ENCODE measurements at places on chromosomes 6 and 20.

- DNase-seq = no peak
These were observed 43.2 kb upstream of the OGFRL1 start for GRCh38 chr6:71245265-71246049.

DNA sequence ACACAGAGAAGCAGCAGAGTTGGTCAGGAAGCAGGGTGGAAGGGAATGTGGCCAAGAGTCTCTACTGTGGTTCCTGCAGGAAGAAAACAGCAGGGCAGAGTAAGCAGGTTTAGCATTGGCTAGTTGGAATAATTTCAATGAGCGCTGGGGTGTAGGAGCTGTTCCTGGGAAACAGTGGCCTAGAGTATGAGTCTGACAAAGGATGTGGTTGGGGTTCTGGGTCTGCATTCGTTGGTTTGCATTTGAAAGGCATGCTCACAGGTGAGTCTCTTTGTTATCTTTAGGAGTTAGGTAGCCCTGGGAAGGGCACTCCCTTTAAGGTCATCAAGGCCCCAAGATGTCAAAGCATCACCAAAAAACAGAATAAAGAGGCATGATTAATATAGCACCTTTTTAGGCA lies 911.6 kb upstream of the SLC35B3 start:
- DNase-seq = no peak

GRCh38 chr6:88992741-88993552 lies 29.5 kb upstream of the RNGTT start:
- no peak for DNase-seq

GRCh38 chr20:9196110-9196509 lies 127.2 kb downstream of the PLCB4 start:
- DNase-seq = no peak

GRCh38 chr20:12110711-12111110 lies 193.0 kb downstream of the BTBD3 start:
- DNase-seq = no peak

DNA sequence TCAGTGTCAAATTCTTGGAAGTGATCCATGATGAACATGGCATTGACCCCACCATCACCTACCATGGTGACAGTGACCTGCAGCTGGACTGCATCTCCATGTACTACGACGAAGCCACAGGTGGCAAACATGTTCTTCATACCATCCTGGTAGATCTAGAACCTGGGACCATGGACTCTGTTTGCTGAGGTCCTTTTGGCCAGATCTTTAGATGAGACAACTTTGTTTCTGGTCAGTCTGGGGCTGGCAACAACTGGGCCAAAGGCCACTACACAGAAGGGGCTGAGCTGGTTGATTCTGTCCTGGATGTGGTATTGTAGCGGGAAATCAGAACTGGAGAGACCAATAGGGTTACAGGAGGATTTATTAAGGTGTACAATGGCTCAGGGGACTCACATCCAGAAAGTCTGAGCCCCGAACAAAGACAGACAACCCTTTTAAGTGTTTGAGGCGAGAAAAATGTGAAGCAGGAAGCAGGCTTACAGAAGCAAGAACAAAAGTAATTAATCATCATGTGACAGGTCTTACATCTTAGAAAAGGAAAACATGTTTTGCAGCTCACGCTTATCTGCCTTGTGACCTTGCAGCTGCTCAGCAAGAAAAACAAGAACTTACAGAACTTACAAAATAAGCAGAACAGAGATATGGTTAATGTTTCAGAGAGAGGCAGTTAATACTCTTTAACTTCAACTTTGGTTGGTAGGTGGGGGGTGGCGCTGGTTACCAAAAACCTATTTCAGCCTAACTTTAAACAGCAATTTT lies 58.8 kb upstream of the MOCS1 start:
- no peak for DNase-seq

DNA sequence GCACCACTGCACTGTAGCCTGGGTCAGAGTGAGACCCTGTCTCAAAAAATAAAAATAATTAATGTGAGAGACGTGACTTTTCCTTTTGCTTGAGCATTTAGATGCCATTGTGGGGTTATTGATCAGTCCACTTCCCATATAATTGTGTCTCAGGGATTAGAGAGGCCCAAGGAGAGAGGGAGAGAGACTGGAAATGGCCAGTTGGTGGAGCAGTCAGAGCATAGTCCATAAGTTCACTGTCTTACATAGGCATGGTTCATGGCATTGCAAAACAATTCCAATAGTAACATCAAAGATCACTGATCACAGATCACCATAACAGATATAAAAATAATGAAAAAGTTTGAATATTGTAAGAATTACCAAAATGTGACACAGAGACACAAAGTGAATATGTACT lies 15.2 kb upstream of the SDHAF4 start:
- no peak for DNase-seq

DNA sequence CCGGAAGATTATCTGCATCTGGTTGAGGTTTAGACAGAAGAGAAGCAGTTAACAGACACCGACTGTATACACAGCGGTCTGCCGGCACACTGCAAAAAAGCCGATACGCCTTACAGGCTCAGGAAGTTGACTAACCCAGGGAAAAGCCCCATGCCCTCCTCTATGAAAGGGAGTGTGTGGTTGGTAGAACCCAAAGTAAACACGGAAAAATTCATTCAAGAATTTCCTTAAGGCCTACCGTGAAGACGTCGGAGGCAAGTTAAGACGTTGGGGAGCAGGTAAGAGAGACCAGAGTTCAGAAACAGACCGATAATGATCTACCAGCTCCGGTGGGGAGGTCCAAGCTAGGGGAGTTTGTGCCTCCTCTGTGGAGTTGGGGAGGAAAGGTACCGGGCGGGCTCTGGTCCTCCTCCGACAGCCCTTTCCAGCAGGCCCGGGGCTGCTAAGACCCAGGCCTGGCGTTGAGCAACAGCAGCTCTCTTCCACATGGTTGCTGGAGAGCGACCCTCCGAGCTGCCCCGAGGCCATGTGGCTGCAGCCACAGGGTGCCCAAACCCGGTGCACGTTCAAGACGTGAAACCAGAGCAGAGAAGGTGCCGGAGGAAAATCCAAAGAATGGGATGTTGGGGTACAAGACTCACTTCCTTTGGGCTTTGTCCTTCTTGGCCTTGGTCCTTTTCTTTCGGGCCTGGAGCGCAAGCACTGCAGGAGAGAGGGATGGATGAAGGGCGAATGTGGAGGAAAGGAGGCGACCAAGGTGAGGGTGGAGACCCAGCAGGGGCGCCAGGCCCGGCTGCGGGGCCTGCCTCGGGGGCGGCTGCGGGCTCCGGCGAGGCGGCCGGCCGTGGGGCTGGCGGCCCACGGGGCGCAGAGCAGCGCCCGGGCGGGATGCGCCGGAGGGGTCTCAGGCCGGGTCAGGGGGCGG lies 809 bp downstream of the SRPK1 start:
- DNase-seq = no peak

- DNase-seq = no peak
These were observed 8.1 kb downstream of the CCR6 start for GRCh38 chr6:167130712-167131684.

DNA sequence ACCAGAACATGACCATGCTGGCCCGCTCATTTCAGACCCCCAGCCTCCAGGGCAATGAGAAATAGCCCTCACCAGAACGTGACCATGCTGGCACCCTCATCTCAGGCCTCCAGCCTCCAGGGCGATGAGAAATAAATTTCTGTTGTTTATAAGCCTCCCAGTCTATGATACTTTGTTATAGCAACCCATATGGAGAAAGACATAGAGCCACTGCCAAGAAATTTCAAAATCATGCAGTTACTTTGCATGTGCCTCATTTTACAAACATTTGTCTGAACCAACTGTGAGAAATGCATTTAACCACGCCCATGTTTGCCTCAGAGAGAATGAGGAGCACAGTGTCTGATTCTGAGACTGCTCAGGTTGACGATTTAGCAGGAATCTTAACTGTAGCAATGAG lies 15.5 kb downstream of the CYP39A1 start:
- DNase-seq = peak; percentile 40

Data from muscle of back (tissue), 13 donors.